Eye (tissue), 1 donor: ENCODE measurements at places on chromosomes 2 and 18.

DNA sequence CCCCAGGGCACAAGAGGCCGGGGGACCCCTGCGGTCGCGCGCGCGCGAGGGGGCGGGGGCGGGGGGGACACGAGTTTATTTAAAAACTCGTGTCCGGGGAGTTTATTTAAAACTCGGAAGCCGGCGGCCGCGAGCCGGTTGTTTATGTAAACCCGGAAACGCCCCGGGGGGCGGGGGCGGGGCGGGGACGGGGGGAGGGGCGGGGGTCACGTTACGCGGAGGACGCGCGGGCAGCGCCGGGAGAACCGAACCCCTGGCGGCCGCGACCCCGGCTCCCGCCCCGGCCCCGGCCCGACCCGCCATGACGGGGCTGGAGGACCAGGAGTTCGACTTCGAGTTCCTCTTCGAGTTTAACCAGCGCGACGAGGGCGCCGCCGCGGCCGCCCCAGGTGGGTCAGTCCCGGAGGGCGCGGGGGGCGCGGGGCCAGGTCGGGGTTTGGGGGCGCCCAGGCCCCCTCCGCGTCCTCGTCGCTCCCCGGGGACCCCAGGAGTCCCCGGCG is 4.4 kb downstream of the NFATC1 start:
- peak; percentile 34 for DNase-seq

DNA sequence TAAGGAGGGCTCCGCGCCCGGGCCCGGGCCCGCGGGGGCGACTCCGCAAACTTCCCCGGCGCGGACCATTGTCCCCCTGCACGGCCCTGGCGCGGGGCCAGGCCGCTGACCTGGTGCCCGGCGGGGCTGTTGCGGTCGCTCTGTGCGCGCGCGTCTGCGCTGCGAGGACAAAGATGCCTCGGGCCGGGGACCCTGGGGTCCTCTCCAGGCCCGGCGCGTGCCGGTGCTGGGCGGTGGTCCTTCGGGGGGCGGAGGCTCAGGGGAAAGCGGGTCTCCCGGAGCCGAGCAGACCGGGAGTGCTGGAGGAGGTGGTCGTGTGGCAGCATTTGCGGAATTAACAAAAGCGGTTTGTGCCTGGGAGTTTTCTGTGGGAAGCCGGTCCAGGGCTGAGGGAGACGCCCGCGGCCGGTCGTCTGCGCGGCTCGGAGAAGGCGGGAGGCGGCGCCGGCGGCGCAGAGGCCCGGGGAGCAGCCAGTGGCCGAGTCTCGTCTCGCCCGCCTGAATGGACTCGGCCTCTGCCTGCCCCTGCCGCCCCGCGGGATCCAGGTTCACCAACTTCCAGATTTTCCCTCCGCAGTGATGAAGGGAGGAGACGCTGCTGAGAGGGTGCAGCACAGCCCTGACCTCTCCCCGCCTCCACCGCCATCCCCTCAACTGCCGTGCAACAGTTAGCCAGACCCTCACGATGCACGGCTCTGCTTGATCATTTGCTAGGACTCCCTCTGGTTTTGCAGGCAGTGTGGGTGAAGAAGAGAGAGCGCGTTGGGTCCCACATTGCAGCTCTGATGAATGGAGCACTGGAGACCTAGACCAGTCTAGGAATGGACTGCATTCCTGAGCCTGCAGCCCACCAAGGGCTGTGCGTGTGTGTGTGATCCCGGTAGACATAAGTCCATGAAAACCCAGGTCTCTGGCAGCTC is 705 bp downstream of the EFR3B start:
- peak; percentile 87 for DNase-seq

DNA sequence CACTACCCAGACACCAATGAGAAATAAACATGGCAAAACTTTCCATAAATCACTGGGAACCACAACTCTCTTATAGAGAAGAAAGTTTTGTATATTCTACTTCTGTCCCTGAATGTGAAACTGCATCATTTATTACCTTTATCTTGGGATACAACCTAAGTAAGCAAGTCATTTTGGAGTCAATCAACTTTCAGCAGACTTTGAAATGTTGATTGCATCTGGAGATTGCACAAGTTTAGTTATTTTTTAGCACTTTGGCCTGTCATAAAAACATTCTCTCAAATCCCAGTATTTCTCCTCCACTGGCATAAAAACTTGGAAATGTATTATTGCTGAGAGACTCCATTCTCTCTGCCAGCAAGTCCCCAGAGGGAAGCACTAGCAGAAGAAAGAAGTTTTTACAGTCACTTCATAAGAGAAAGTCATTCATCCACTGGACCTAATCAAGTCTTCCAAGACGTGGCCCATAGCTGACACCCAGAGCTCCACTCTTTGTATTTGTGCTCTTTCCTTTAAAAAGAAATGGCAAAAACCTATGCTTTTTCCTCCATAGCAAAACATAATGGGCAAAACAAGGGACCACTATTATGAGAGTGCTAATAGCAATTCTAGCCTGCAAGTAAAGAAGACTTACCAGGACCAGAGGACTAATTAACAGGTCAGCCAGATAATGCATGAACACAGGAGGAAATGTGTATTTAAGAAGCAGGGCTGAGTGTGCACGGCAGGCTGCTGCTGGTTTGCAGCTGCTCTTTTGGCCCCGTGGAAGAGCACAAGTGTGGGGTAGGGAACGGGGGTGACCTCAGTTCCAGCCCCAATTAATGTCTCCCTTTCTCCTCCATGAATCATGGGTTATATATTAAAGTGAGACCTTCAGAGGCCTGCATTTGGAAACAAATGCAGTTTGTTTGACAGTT is 171.5 kb downstream of the INO80D start:
- peak; percentile 49 for DNase-seq

DNA sequence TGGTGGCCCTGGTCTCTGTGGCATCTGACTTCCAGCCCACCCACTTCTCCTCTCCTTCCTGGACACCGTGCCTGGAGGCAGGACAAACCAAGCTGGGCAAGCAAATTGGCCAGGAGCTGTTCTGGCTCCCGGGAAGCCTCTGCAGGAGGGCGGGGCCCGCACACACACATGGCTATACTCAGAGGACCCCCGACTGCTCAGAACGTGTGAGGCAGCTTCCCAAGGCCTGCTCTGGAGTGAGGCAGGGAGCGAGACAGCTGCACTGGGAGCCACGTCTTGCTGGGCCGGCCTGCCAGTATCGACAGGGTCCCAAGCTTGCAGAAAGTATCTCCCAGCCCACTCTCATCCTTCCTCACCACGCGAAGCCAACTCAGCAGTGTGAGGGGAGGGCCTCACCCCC is 257.3 kb downstream of the TWIST2 start:
- DNase-seq, result no peak

GRCh38 chr2:10709290-10709939 is 12.0 kb upstream of the ATP6V1C2 start:
- no peak for DNase-seq

- no peak for DNase-seq
Measured at GRCh38 chr18:77472509-77472908, 222.9 kb downstream of the GALR1 start.

DNA sequence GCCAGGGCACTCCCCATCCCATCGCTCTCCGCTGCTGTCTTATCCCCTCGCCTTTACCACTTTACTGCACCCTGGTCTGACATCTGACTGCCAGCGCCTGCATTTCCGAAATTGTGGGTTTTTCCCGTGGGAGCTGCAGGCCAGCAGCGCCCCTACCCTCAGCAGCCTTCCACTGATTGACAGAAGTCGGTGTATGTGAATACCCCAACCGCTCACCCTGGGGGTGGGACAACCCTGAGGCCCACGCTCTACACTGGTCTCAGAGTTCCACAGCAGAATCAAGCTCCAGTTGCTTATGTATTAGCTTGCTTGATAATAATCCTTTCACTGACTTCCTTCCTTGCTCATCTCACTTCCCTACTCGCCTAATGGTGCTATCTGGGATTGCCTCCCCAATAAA is 62.0 kb downstream of the POLE4 start:
- no peak for DNase-seq

GRCh38 chr18:74456349-74457042 is 612 bp downstream of the DIPK1C start:
- peak; percentile 71 for DNase-seq

GRCh38 chr2:2536416-2537056 is 205.5 kb upstream of the MYT1L start:
- no peak for DNase-seq

DNA sequence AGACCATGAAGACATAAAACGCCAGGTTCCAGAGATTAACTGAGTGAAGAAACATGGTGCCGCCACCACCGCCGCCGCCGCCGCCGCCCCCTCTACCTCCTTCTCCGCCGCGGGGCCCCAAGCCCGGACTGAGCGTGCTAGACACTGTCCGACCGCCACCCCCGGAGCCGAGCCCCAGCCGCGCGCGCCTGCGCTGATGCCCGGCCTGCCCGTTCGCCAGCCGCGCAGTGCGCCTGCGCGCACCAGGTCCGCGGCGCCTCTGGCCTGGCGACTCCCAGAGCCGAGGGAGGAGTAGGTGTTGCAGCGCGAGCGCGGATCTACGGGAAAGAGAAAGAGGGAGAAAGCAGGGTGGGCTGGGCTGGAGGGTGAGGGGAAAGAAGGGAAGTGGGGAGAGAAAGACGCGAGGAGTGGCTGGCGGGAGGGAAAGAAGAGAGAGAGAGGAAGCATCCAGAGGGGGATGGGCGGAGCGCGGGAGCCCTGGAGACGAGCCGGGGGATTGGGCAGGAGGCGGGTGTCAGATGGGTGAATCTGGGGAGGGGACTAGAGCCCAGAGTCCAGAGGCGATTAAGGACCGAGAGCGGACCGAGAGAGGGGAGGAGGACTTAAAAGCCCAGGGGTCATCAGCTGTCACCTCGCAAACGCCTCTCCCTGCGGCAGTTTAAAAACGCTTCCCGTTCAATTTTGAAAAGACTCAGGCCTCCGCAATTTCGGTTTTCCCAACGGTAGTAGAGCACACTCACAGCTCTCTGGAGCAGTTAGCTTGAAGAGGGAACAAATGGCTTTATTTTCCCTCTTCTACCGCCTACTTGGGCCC is at the start of gene PGAP1:
PGAP1 (minus strand) TSS at position 146 of the 814 bp plus-strand sequence; CDS start at position 55, 91 bp downstream.
- peak; percentile 97 for DNase-seq

- peak; percentile 50 for DNase-seq
Measured at GRCh38 chr2:238462782-238463396, 36.2 kb downstream of the ASB1 start.

DNA sequence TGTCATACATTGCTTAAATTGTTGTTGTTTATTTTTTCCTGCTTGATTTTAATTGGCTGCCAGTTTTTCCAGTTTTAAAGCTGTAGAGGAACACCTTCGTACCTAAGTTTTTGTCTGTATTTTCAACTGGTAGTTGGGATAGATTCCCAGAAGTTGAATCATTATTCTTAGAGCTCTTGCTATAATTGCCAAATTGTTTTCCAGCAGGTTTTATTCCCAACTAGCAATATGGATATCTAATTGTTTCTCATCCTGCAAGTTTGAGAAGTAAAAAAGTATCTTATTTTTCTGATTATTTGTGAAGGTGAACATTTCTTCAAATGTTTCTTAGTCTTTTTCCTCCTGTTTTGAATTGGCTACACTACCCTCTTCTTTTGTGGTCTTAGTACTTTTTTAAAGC is 6.7 kb downstream of the SMARCAL1 start:
- no peak for DNase-seq

GRCh38 chr2:171191021-171191420 is 30.3 kb upstream of the TLK1 start:
- DNase-seq, result no peak

DNA sequence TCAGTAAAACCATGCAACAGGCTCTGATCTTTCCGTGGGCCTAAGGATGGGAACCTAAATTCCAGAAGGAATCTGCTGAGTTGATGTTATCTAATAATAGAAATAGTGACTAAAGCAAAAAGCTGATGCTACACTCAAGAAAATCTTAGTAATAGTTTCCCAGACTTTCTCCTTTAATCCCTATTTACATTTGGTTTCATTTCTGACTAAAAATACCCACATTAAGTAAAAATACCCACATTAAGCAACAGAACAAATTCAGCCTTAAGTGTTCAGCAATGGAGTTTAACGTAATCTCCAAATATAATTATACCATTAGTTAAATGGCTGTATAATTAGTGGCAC is 50.3 kb downstream of the CCBE1 start:
- DNase-seq, result no peak

GRCh38 chr18:75408554-75409506 is 18.7 kb downstream of the SMIM21 start:
- DNase-seq, result no peak

DNA sequence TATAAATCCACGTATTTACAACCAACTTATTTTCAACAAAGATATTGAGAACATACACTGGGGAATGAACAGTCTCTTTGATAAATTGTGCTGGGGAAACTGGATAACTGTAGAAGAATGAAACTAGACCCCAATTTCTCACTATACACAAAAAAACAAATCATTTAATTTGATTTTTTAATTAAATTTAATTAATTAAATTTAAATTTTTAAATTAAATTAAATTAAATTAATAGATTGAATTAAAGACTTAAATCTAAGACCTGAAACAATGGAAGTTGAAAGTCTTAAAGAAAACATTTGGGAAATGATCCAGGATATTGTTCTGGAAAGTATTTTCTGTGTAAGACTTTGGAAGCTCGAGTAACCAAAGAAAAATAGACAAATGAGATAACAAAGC is 301.4 kb downstream of the GALNT13 start:
- DNase-seq, result no peak

DNA sequence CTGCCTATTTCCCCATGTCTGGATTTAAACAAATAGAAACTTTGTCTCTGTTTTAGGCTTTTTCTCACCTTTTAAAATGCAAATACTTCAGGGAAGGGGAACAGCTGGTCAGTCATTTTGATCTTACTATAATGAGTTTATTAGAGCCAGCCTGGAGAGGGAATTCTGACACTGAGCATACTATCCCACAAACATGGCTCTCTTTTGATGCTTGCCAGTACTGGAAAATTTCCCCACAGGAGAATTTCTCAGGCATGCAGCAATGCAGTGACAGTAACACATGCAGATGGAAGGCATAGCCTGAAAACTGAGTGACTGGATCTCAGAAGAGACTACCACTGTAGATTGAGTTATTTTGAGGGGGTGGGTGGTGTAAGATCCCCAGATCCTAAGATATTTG is 974.3 kb upstream of the CELF4 start:
- DNase-seq, result peak; percentile 32

DNA sequence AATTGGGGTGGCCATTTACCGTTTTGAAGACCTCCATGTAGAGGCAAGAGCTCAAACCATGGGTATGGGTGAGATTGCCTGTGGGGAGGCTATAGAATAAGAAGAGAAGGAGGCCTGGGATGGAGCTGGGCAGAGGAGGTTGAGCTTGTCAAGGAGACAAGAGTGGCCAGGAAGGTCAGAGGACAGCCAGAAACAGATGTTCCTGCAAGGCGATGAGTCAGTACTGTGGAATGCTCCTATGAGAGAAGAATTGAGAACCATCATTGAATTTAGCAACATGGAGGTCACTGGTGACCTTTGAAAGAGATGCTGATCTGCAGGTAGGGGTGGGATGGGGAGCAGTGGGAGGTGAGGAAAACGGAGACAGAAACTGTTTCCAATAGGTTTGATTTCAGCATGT is 3.5 kb downstream of the ACSL3 start:
- DNase-seq, result no peak

- no peak for DNase-seq
Measured at GRCh38 chr2:134815741-134816140, 22.7 kb upstream of the ACMSD start.

DNA sequence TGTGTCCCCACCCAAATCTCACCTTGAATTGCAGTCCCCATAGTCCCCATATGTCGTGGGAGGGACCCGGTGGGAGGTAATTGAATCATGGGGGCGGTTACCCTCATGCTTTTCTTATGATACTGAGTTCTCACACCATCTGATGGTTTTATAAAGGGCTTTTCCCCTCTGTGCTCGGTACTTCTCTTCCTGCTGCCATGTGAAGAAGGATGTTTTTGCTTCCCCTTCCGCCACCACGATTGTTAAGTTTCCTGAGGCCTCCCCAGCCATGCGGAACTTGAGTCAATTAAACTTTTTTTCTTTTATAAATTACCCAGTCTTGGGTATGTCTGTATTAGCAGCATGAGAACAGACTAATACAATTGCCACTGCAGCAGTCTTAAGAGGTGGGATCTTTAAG is 134.9 kb downstream of the LTBP1 start:
- DNase-seq, result no peak
